ENCODE measurements at places on chromosomes 12 and 14.

DNA sequence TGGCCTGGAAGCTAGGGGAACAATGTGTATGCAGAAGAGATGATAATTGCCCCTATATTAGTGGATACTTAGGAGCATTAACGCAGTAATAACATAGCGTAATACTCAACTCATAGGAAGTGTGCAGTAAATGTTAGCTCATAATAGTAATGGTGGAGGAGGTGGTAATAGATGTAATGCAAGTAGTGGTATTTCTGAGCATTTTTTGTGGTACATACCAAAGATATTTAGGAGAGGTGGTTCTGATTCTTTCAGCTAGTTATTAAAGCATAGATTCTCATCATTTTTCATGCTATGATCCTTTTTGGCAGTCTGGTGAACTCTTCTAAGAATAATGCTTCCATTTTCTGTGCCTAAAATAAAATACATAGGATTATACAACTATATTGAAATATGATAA lies 233.1 kb downstream of the PTPRO start:
- no peak overlapping the region for H3K27ac ChIP-seq
- no peaks in the 10 kb centered on the region for H3K36me3 ChIP-seq
- no peaks in the 10 kb centered on the region for H3K27me3 ChIP-seq
- DNase-seq = no peak
- H3K4me1 ChIP-seq = peaks cover 19% of the 10 kb centered on the region

- no peak overlapping the region for H3K4me3 ChIP-seq
- no peak overlapping the region for H3K27ac ChIP-seq
- no peaks in the 10 kb centered on the region for H3K36me3 ChIP-seq
- H3K4me1 ChIP-seq = peaks cover 6% of the 10 kb centered on the region
Observed at GRCh38 chr12:12219664-12220063, 47.2 kb downstream of the LRP6 start.

DNA sequence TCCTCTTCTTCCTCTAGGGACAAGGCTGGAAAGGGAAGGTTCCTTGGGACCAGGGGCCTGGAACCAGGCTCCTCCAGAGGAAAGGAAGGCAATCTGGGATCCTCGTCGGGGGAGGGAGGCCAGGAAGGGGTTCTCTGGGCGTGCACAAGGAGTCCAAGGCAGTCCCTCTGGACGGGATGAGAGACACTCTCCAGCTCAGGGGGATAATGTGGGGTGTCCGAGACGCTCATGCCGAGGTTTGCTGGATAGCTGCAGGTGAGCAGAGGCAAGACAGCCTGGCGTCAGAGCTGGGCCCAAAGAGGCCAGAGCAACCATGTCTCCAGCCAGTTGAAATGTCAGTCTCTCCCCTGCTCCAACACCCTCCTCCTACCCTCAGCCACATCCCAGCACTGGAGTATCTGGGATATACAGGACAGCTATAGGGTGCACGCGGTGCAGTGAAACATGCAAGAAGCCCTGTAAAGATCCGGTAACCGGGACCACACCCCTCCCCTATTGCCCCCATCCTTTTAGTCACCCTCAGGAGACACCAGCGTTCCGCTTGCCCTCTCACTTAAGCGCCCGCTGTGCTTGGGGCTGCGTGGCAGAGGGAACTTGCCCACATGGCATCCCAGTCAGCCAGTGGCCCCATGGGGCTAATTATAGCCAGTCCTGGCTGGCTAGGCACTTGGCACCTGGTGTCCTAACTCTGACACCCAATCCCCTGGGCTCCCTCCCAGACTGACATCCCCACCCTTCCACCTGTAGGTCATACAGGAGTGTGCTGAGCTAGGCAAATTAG lies at the start of gene KLHL33:
Gene KLHL33 (minus strand): TSS at position 585 of the 781 bp plus-strand sequence. CDS start 355 bp downstream, at position 230.
- H3K36me3 ChIP-seq = no peaks in the 10 kb centered on the region
- no peaks in the 10 kb centered on the region for H3K27me3 ChIP-seq
- H3K4me3 ChIP-seq = no peak within 1 kb of the TSS
- DNase-seq = no peak
- H3K27ac ChIP-seq = no peak within 1 kb of the TSS

DNA sequence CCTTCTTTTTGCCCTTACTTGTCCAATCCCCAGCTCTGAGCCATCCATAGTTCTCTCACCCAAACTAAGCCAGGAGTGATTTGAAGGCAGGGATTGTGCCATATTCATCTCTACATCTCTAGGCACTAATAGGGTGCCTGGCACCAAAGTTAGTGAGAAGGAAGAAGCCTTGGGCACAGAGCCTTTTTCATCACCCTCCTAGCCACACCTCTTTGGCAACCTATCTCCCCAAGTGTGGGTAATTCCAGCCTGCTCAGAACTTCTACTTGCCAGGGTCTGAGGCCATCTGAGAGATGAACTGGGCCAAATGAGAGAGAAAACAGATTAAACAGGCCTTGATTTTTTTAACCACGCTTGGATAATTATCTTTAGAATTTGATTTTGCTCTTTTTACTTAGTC lies 61.3 kb downstream of the PHLDA1 start:
- no peak for DNase-seq
- H3K27me3 ChIP-seq = no peaks in the 10 kb centered on the region
- H3K4me3 ChIP-seq = no peak overlapping the region
- no peaks in the 10 kb centered on the region for H3K4me1 ChIP-seq
- no peaks in the 10 kb centered on the region for H3K36me3 ChIP-seq

DNA sequence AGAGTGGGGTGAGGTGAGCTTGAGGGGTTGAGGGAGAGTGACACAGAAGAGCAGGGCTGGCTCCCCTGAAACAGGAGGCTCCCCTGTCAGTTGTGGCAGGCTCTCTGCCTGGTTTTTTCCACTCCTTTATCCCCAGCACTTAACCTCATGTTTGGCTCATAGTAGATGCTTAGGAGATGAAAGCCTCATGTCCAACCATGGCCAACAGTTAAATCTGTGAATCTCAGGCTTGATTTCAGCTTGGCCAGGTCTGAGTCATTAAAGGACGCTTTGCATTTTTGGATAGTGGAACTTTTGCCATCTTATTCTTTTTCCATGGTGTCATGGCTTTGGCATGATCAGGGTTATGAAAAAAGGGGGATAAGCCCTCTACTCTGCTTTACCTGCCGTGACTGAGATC lies 117.2 kb downstream of the CACNA1C start:
- H3K4me3 ChIP-seq = no peak overlapping the region
- H3K36me3 ChIP-seq = no peaks in the 10 kb centered on the region
- H3K27me3 ChIP-seq = peaks cover 13% of the 10 kb centered on the region
- H3K27ac ChIP-seq = no peak overlapping the region
- no peaks in the 10 kb centered on the region for H3K4me1 ChIP-seq
- no peak for DNase-seq

Measured in DND-41 (cell line).